SK-MEL-5 (cell line): ENCODE measurements at places on chromosomes 11 and 22. TPM values are rescaled to one million over a fixed set of nuclear protein-coding genes. Genes with fewer than 3 reads are reported as not detected.

Gene SLCO2B1
- total RNA-seq: 0.13 TPM in 1 of 2 replicates, not detected in the other

Gene GRIA4
- total RNA-seq: 0.48 TPM in 1 of 2 replicates, not detected in the other

Gene FAU
- 196 and 229 TPM in 2 replicates for total RNA-seq

Gene INSC
- total RNA-seq: 0.87 TPM in 1 of 2 replicates, not detected in the other

Gene CD3E
- not detected in 2 replicates for total RNA-seq

Gene NPAS4
- total RNA-seq: not detected in 2 replicates

Gene BRSK2
- total RNA-seq: 4.5 and 8.2 TPM in 2 replicates

Gene IFITM1
- total RNA-seq: 0.32 and 0.79 TPM in 2 replicates

Gene OR4D5
- total RNA-seq: not detected in 2 replicates

Gene OR52E8
- total RNA-seq: not detected in 2 replicates

Gene NLRP14
- total RNA-seq: 0.08 TPM in 2 replicates

Gene INS
- not detected in 2 replicates for total RNA-seq

Gene C11orf42
- total RNA-seq: not detected in 2 replicates

Gene MICAL2
- 1.2 and 2.3 TPM in 2 replicates for total RNA-seq

Gene CRYBB3
- 0.24 TPM in 1 of 2 replicates, not detected in the other for total RNA-seq

Gene OR51B4
- total RNA-seq: 9.0 and 10.7 TPM in 2 replicates

Gene OR52N4
- not detected in 2 replicates for total RNA-seq

Gene CCDC73
- not detected in 2 replicates for total RNA-seq

Gene SLC22A6
- not detected in 2 replicates for total RNA-seq

Gene CATSPERZ
- 0.45 TPM in 1 of 2 replicates, not detected in the other for total RNA-seq

Gene OR10A2
- total RNA-seq: not detected in 2 replicates

Gene FLRT1
- total RNA-seq: not detected in 2 replicates

Gene CABP7
- total RNA-seq: 0.13 TPM in 1 of 2 replicates, not detected in the other

Gene DEFB131B
- total RNA-seq: not detected in 2 replicates

Gene PHRF1
- total RNA-seq: 22.0 and 22.6 TPM in 2 replicates

Gene IGF2
- 0.03 and 0.27 TPM in 2 replicates for total RNA-seq

Gene KREMEN1
- total RNA-seq: 23.0 and 23.5 TPM in 2 replicates
